GM23248 (cell line): ENCODE measurements at places on chromosomes 3 and 15. TPM values are rescaled to one million over a fixed set of nuclear protein-coding genes. Genes with fewer than 3 reads are reported as not detected.

The FOXB1 gene
- not detected in 2 replicates for total RNA-seq

The VILL gene
- 6.6 and 12.4 TPM in 2 replicates for total RNA-seq

The COLQ gene
- total RNA-seq = 0.32 and 1.1 TPM in 2 replicates

The ZNF710 gene
- 12.0 and 18.2 TPM in 2 replicates for total RNA-seq

The CCR8 gene
- not detected in 2 replicates for total RNA-seq

The ISL2 gene
- 2.2 and 2.8 TPM in 2 replicates for total RNA-seq

The NLGN1 gene
- 20.1 and 23.8 TPM in 2 replicates for total RNA-seq

The INAFM2 gene
- total RNA-seq = 16.6 and 19.9 TPM in 2 replicates

- DNase-seq = no peak
These were observed 88.8 kb downstream of the HES1 start for GRCh38 chr3:194224471-194225417.

GRCh38 chr3:138937690-138938055, 9.3 kb downstream of the FOXL2 start:
- no peak for DNase-seq

DNA sequence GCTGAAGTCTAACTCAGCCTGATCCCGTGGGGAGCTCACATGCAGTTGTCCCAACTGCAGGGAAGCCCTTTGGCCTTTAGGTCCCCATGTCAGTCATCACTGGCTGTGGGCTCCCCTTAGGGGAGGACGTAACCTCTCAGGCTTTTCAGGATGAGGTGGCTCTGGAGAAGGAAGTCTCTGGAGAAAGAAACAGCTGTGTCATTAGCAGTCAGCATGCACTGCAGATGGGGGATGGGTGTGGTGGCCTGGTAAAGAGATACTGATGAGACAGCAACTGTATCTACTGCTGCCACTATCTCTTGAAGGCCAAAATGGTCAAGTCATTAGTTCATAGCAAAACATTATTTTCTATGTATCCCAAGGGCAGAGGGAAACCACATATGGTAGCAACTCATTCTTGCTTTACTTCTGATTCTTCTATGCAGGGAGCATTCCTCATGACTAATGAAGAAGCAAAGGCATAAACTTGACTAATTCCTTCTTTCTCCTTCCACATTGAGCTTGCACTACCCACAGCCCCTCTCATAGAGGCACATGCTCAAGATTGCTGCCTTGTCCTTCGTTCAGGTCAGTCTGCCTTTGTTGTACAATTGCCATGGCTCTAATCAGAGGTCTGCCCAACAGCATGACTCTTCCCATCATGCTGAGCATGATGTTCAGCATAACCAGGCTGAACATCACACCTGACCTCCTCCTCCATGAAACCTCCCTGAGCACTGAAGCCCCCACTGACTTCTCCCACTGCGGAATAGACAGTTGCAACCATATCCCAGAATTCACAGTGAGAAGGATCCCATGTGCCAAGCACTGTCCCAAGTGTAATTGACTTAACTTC, 47.8 kb upstream of the TMEM158 start:
- peak; percentile 62 for DNase-seq

- no peak for DNase-seq
These were observed 2.5 kb downstream of the HACD2 start for GRCh38 chr3:123582315-123582714.

DNA sequence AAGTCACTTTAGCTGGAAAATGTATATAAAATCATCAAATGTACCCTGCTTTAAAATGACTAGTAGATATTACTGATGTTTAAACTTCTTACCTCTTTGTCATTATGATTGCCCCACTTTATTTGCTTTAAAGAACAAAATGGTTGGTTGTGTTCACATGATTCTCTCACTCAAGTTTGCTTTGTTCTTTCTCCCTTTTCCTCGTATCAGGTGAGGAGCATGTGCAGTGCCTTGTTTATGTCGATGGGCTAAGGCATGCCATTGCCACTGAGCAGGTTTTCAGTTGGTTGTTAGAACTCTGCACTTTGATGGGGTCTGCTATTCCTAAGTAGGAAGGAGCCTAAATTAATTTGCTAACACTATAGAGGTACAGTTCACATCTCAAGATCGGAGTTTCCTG, 5.3 kb downstream of the MAP2K5 start:
- no peak for DNase-seq

DNA sequence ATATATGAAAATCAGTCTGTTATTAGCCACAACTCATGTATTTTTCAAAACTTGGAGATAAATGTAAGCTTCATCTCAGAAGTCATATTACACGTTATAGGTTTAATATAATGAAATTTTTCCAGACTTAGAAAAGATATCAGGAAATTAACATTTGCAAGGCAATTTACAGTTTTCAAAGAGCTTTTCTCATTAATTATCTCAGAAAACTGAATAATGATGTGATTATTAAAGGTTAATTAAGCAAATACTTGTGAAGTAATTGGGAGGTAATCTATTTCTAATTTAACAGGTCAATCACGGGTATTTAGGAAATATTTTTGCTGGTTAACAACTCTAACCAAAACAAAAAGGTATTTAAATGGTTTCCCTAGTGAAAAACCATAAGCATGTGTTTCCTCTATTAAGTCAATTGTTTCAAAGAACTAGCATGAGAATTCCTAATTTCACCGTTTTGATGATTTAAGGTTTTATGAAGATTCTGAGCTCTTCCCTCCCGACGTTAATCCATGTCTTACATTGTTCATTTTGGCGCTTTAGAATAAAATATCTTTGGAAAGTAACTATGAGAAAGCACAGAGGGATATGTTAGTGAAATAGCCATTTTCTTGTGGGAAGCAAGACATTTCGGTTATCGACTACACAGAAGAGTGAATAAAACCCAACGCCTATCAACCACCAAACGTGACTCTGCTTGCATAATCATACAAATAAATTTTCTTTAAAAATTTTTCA, 1.5 kb upstream of the NEO1 start:
- no peak for DNase-seq

DNA sequence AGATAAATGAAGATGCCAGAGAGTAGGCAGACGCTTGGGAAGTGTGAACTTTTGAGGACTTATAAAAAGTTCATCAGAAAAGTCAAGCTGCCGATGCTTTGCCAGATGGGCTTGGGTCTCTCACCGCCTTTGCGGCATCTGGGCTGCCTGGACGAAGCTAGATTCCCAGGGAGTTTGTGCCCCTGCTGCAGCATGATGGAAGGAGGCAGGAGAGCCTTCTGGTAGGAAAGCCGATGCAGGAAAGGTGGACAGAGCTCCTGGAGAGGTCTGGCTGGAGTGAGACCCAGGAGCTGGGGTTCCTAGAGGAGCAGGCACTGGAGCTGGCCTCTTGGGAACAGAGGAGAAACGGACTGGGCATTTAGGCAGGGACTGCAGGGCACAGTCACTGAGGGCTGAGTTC, 51.9 kb upstream of the ATP2B2 start:
- no peak for DNase-seq

DNA sequence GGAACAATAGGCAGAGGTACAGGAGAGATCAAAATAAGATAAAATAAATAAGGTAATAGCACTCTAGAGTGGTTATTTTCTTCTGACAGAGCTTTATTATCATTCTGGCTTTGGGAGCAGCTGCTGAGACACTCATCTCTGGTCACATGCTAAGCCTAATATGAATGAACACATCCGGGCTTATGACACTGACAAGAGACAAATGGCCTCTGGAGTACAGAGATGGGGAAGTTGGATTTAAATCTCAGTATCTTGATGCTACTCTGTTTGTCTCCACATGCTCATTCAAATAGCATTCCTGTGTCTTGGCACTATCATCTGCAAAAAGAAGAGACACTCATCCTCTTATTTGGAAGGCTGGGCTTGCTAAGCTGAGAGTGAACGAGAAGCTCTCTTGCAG, 55.6 kb downstream of the TMEM45A start:
- DNase-seq = peak; percentile 33

DNA sequence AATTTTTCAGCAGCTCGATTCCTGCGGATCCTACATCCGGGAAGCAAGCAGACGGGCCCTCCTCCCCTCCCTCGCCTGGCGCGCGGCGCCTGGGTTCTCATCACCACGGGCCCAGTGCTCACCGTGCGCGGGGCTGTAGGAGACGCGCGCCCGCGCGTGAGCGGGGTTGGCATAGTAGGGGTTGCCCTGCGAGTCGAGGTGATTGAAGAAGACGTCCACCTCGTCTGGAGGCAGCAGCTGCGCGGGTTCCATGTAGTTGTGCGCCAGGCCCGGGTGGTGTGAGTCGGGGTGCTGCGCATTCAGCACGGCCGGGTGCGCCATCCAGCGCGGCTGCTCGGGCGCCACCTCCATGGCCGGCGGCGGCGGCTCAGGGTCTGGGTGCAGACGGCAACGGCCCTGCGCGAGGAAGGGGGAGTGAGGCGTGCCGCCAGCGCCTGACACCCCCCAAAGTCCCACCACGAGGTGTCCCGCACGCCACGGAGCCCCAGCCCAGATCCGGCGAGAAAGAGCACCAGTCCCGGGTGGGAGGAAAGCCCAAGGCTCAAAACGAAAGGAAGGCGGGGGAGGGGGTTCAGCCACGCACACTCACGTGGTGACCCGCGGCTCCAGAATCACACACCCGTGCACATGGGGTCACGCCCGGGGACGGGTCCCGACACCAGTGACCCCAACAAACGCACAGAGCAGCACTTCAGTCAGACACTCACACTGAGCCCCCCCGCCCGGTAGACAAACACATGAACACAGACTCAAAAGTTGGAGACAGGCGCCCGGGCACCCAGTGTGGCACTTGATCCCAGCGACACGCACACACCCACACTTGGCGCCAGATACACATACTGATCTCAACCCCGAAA, 6.1 kb downstream of the GATA2 start:
- peak; percentile 83 for DNase-seq

DNA sequence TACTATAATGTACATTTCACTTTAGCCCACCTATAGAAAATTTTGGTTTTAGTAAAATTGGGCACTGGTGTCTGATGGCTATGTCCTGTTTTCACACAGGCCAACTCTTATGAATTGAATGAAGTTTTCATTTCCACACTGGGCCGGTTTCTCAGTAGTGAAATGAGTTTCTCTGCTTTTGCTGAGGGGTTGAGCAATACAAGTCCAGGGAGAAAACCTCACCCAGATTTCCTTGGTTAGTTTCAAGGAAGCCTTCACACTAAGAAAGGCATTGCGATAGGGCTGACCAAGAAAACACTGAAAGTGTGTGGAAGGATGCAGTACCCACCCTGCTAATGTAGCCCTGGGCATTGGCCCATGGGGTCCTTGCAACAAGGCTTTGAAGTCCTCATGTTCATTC, 331.5 kb upstream of the CFAP20DC start:
- no peak for DNase-seq

DNA sequence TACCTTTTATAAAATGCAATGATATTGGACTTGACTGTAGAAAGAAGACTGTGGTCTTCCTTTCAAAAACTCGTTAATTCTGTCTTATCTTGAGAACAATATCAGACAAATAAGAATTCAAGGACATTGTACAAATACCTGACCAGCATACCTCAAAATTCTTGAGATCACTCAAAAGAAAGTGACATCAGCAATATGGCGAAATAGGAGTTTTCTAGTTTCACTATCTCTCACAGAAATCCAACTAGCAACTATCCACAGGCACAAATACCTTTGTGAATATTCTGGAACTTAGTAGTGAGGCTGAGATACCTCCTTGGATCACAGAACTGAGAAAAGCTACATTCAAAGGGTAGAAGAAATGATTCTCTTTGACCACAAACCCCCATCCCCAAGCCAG, 419.7 kb downstream of the ZNF385D start:
- DNase-seq = peak; percentile 9

DNA sequence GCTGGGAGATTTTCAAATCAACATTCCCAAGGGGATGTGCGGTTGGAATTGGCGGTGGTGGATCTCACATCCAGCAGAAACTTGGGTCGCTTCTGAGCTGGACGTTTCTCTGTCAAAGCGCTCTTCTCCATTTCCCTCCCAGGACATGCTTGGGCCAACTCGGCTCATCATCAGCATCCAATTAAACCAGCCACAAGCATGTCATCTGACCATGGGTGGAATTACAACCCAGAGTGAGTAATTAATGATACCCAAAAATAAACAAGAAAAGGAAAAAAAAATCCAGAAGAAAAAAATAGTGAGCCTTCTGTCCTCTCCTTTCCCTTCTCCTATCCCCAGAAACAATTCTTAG, 111.2 kb downstream of the XXYLT1 start:
- peak; percentile 76 for DNase-seq

GRCh38 chr3:195612075-195612800, 28.5 kb upstream of the APOD start:
- DNase-seq = no peak

- DNase-seq = no peak
These were observed 682.5 kb downstream of the NR2F2 start for GRCh38 chr15:97012986-97013385.

DNA sequence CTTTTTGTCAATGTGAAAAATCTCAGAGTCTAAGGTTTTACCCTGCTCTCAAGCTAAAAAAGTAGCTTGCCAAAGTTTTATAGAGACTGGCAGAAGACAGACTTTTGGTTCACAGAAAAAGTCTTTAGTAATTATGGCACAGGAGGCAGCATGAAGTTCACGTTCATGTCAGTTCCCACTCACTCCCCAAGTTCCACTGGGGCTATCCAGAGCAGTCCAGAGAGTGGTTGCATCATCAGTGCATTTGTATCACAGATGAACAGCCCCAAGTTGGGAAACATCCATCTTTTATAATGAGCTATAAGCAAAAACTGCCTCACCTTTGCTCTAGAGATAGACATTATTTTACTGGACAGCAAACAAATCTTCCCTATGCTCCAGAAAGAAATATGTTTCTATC, 454.1 kb upstream of the AGTR1 start:
- no peak for DNase-seq

DNA sequence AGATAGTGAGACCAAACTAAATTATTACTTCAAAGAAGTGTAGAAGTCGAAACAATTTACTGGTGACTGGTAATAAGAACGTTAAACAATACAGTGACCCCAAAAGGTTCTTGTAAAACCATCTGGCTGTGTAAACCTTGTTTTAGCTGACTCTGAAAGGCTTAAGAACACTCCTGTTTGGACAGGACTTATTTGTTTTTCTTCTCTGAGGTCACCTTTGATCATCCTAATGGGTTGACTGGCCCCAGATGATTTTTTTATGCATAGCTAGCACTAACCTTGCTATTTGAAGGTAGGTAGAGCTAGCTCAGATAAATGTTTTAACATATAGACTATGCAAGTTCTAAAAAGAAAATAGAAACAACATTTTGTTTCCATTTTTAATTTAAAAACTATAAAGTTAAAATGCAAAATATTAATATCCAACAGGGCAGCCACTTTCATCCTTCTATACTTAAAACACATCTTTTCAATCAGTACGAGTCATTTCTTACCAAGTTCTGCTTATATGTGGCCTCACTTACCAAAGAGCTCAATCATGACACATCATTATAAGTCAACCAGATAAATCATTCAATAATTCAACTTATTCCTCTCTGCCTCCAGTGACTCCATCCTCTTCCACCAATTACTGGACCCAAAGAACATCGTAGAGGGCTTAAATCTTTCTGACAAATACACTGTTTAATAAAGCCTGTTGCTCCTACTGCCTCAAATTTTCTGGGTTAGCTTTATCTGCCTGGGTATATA, 158.8 kb downstream of the SSR3 start:
- DNase-seq = peak; percentile 50

DNA sequence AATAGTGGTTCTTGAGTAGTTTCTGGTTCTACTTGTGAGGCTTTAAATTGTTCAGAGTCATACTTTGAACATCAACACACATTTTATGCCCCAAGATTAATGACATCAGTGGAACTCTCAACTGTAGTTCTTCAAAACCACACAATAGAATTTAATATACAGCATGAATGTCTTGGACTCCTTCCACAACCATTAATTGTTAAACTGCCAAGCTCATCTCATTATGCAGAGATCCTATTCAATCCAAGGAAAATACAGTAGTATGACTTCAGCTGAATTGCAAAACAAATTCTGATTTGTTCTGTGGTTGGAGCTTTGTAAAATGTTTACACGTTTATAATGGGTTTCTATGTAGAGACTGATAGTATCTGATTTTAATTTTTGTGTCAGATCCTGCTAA, 199.2 kb upstream of the SLC2A2 start:
- peak; percentile 6 for DNase-seq
